ENCODE measurements at places on chromosomes 5 and 9. TPM values are rescaled to one million over a fixed set of nuclear protein-coding genes. Genes with fewer than 3 reads are reported as not detected.

- H3K4me1 ChIP-seq: no peaks in the 10 kb centered on the region
- H3K36me3 ChIP-seq: no peaks in the 10 kb centered on the region
- H3K27ac ChIP-seq: no peak overlapping the region
- H3K4me3 ChIP-seq: no peak overlapping the region
Measured at GRCh38 chr5:31574772-31575171, 42.7 kb downstream of the C5orf22 start.

- no peaks in the 10 kb centered on the region for H3K36me3 ChIP-seq
- no peak overlapping the region for H3K27ac ChIP-seq
- H3K4me1 ChIP-seq: no peaks in the 10 kb centered on the region
- H3K27me3 ChIP-seq: no peaks in the 10 kb centered on the region
- H3K4me3 ChIP-seq: no peak overlapping the region
- DNase-seq: no peak
Measured at GRCh38 chr5:167730121-167730520, 561.3 kb upstream of the WWC1 start.

DNA sequence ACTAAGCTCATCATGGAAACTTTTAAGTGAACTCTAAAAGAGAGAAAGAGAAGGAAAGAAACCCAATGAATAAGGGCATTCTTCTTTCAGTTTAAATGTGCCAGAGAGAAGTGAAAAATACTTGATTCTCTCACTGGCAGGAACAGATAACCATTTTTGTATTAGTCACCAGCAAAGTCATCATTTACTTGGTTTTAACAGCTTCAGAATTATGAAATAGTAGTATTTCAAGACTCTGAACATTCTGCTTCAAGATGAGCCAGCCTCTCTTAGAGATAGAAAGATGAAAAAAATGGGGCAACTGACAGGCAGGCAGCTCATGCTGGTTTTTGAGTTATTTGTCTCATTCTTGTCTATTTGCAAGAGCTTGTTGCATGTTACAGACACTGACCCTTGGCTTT, 103.5 kb downstream of the GCNT1 start:
- H3K4me1 ChIP-seq: peaks cover 1% of the 10 kb centered on the region
- H3K27ac ChIP-seq: no peak overlapping the region
- no peak overlapping the region for H3K4me3 ChIP-seq
- DNase-seq: no peak
- H3K27me3 ChIP-seq: no peaks in the 10 kb centered on the region

HTR4 gene
- total RNA-seq: 0.90 TPM

All from aorta (tissue), 5 donors.